ENCODE measurements at places on chromosomes 2 and 18. TPM values are rescaled to one million over a fixed set of nuclear protein-coding genes. Genes with fewer than 3 reads are reported as not detected.

Gene C1QL2
- 0.69 TPM for total RNA-seq

Gene MBD1
- total RNA-seq = 43.5 TPM

GRCh38 chr2:196961889-196962288, 35.4 kb upstream of the PGAP1 start:
- no peaks in the 10 kb centered on the region for H3K36me3 ChIP-seq
- H3K4me3 ChIP-seq = no peak overlapping the region
- H3K27ac ChIP-seq = no peak overlapping the region
- no peaks in the 10 kb centered on the region for H3K27me3 ChIP-seq
- DNase-seq = no peak
- peaks cover 23% of the 10 kb centered on the region for H3K4me1 ChIP-seq

Gene SH3RF3
- 1.2 TPM for total RNA-seq

Gene NHEJ1
- total RNA-seq = 30.6 TPM

GRCh38 chr2:68837164-68837860, 33.9 kb downstream of the BMP10 start:
- no peaks in the 10 kb centered on the region for H3K36me3 ChIP-seq
- H3K27me3 ChIP-seq = no peaks in the 10 kb centered on the region
- no peak overlapping the region for H3K27ac ChIP-seq
- DNase-seq = peak; percentile 86

Gene VWC2L
- not detected for total RNA-seq
